ENCODE measurements at places on chromosomes 2 and 18. TPM values are rescaled to one million over a fixed set of nuclear protein-coding genes. Genes with fewer than 3 reads are reported as not detected.

DNA sequence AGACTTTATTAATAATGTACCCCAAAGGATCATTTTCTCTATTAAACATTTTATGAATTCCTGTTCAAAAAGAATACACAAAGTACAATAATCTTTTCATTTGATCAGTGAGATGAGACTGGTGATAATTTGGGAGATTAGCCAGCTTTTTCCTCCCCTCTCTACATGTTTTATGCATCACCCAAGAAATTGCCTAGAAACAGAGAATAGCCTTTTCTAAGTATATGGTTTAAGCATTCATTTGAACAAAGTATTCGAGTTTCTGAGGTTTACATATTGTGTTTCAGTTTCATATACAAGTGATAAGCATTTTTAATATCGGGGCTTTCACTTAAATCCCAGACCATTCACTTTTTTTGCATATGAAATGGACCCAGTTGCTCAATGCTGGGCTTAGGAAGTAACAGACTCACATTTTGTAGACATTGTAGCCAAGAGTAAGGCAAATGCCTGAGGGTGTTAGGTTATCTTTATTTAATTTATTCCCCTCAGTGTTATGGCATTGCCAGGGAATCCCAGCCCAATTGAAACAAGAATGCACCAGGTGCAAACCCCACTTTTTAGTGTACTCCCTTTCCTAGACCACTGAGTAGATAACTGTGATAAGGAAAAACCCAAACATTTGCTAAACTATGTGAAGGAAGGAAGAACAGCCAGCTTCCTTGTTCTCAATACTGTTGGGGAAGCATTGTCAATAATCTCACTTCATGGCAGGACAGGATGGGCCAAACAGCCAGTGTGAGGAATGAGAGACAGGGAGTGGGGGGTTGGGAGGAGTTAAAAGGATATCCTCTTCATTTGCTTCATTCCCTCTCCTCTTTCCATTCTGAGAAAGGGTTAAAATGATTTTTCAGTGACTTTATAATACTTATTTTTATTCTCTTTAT is 3.5 kb downstream of the CPO start:
- no peak for DNase-seq

DNA sequence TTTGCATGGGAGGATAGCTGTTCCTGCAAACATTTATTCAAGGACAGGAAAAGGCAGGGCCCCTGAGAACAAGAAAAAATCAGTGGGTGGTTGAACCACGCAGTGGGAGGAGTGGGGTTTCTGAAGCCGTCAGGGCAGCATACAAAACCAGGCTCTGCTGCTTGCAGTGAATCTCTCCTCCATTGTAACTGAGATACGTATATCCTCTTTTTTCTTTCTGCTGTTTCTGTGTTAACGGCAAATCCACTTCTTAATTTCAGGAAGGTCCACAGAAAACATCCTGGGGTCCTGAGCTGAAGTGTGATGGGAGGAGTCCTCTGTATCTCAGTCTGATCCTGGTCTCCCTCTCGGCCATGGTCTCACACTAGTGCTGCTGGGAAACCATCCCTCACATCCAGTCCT is 27.2 kb upstream of the KCNF1 start:
- DNase-seq = no peak

- DNase-seq = no peak
Observed at GRCh38 chr18:49639643-49640391, 78.0 kb downstream of the LIPG start.

GRCh38 chr2:189165656-189166380 is 13.7 kb downstream of the COL5A2 start:
- DNase-seq = no peak

CXCR1 gene
- not detected for polyA plus RNA-seq

PRKAG3 gene
- not detected for polyA plus RNA-seq

PPP1R1C gene
- 3.5 TPM for polyA plus RNA-seq
